NCI-H774 (cell line): ENCODE measurements at places on chromosomes 7 and 10.

GRCh38 chr7:106616708-106617051 is 44.3 kb downstream of the CCDC71L start:
- no peak for DNase-seq

GRCh38 chr10:119166118-119166500 is 595 bp upstream of the SFXN4 start:
- DNase-seq: no peak

- DNase-seq: no peak
Measured at GRCh38 chr10:100175875-100176274, 10.0 kb downstream of the ERLIN1 start.

- DNase-seq: no peak
Measured at GRCh38 chr10:130491011-130491692, 355.0 kb downstream of the GLRX3 start.

DNA sequence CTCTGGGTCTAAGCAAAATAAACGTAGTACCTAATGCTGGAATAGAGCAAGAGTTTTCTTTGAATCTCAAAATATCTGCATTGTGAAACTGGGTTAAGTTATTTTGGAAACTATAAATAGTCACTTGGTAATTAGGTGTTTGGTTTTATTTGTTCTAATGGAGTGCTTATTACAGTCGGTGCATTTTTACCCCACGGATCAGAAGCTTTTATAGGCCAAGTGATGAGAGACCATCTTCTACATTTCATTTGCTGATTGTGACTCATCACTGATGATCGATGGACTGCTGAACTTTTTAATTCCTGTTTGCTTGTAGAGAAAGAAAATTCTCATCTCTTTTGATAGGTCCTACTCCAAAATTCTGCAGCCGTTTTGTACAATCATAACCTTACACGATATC is 28.2 kb downstream of the MGMT start:
- no peak for DNase-seq

DNA sequence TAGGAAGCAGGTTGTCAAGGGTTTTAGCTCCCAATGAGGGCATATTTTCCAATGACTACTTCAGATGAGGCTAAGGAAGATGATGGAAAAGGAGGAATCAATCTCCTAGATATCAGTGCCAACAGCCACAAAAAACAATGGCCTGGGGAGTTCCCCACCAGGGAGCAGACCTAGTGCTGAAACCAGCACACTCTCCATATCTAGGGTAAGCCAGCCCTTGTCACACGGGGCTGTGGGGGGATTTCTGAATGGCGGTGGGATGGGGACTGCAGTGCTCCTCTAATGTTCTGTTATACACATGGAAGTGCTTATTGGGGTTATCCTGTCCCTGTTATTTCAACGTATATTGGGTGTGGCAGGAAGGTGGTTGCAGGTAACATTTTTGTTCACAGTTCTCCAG is 18.5 kb downstream of the EPC1 start:
- no peak for DNase-seq

GRCh38 chr7:118264836-118265235 is 40.3 kb downstream of the ANKRD7 start:
- no peak for DNase-seq

GRCh38 chr10:4685904-4686643 is 139.9 kb upstream of the AKR1E2 start:
- no peak for DNase-seq

- DNase-seq: no peak
Measured at GRCh38 chr7:37100735-37101331, 347.8 kb downstream of the ELMO1 start.

GRCh38 chr7:89926701-89927100 is 227.6 kb upstream of the STEAP1 start:
- no peak for DNase-seq

GRCh38 chr10:102220612-102221011 is 5.5 kb upstream of the ELOVL3 start:
- DNase-seq: no peak

- DNase-seq: no peak
Measured at GRCh38 chr7:140544388-140544826, 65.1 kb upstream of the MKRN1 start.

- no peak for DNase-seq
Measured at GRCh38 chr10:109166935-109167334, 756.4 kb downstream of the XPNPEP1 start.

DNA sequence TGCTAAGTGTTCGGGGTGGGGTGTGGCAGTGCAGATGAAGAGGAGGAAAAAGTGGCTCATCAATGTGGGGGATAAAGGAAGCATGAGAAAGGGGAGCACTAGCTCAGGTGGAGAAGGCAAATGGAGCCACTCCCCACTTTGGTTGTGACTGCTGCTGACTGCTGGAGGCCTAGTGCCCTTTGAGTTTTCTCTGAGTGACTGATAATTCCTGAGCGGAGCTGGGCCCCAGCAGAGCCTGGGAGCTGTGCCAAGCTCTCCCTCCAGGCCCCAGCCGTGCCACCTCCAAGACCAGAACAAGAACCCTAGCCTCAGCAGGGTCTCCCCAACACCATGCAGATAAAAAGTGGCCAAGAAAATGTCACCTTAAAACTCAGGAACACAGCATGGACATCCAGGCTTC is 9.7 kb upstream of the RASSF4 start:
- DNase-seq: no peak

DNA sequence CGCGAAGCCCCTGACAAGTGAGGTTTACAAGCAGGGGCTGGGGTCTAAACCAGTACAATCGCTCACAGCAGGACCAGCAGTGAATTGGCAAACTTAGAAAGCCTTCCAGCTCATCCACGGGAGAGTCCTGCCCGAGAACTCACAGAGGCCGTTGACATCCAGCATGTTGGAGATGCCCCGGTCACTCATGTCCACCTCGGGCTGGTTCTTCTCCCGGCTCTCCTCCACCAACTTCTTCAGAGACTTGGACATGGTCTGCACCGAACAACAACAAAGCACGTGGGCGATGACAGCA is 447 bp downstream of the RSU1 start:
- DNase-seq: no peak

GRCh38 chr10:95539560-95540284 is 21.4 kb downstream of the SORBS1 start:
- DNase-seq: no peak

GRCh38 chr7:101882595-101883564 is 65.5 kb downstream of the CUX1 start:
- DNase-seq: peak; percentile 63

GRCh38 chr7:55400191-55400590 is 35.1 kb downstream of the LANCL2 start:
- DNase-seq: no peak

DNA sequence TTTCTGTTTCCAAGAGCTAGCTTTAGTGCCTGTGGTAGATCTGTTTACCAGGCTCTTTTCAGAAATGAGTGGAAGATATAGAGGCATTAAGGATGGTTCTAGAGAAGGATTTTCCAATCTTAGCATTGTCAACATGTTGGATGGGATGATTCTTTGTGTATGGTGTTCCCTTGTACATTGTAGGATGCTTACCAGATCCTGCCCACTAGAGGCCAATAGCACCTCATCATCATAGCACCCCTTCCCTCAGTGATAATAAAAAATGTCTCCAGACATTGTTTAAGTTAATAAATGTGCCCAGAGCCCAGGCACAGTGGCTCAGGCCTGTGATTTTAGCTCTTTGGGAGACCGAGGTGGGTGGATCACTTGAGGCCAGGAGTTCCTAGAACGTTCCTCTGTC is 121.2 kb downstream of the ANKRD30A start:
- no peak for DNase-seq

DNA sequence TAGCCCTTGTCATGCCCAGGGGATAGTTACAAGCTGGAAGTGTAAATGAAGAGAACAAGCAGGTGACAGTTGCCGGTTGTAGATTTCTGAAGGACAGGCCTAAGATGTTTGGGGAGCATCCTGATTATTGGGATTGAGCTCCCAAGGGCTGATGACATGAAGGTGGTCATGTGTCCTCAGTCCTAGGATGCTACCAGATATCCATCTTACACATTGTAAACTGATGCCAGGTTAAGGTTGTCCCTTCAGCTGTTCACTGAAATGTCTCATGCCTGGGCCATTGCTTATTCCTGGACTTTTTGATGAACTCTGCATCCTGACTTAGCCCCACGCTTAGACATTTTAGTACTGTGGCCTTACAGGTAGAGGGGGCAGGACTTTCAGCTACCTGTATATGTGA is 1.3 kb downstream of the ZMIZ2 start:
- no peak for DNase-seq

GRCh38 chr10:2839081-2839725 is 228.1 kb upstream of the PFKP start:
- DNase-seq: peak; percentile 49

DNA sequence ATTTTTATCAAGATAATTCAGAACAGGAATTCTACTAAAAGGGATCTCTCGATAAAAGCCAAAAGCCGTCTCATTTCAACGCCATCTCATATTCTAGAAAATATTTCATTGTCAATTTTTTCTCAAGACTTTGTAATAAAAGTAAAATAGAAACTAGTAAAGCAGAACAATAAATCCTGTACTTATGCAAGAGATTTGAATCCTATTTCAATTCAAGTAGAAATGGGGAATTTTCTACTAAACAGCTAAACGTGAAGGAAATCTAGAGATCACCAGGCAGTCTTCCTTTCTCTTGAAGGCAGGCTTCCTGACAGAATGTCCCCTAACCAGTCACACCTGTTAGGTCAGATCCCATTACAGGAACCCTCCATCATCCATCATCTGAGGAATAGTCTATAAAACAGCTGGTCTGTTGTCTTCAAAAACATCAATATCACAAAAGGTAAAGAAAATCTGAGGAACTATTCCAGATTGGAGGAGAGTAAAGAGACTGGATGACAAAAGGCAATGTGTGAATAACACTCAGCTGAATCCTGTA is 23.7 kb downstream of the USP6NL start:
- no peak for DNase-seq

GRCh38 chr7:154676422-154677073 is 326.4 kb downstream of the PAXIP1 start:
- DNase-seq: peak; percentile 41

DNA sequence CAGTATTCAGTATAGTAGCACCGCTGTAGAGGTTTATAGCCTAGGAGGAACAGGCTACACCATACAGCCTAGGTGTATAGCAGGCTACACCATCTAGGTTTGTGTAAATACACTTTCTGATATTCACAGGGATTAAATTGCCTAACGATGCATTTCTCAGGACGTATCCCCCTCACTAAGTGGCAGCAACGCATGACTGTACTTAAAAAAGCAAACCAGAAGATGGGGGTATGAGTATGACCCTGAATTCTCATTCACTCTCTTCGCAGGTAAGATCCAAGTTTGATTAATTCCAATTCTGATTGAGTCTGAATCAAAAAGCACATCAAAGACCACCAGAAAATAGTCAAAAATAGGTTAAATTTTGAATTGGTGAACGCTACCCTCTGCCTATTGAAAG is 972 bp downstream of the ORC5 start:
- DNase-seq: no peak

GRCh38 chr7:99459087-99459486 is 6.9 kb downstream of the ATP5MF start:
- no peak for DNase-seq

DNA sequence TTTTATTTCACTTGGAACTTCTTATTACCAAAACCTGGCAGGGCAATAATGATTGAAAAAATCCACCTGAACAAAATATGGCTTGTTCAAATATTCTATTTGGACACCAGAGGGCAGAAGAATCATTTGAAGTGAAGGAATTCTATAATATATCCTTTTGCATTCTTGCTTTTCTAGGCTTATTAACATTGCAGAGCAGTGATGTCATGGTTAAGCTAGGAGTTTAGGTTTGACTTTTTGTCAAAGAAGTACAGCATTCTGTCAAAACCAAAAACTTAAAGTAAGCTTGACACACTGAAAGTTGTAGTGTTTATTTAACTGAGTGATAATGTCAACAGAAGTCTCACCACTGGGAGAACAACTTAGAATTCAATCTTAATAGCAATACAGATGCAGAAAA is 156.0 kb downstream of the SEMA3D start:
- peak; percentile 37 for DNase-seq

DNA sequence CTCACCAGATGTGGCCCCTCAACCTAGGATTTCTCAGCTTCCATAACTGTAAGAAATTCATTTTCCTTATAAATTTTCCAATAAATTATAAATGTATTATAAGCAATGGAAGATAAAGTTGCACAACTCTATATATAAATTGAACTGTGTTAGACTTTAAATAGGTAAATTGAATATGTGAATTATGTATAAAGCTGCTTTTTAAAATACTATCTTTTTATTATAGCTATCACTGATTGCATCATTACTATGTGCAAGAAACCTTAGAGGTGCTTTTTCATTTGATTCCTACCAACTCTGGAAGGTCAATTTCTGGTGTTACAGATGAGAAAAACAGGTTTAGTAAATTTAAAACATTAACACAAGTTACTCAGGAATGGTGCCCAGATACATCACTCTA is 8.4 kb downstream of the MTERF1 start:
- no peak for DNase-seq
